ENCODE measurements at places on chromosomes 3 and 15.

- no peak for DNase-seq
Observed at GRCh38 chr3:114376516-114377185, 82.8 kb downstream of the TIGIT start.

- DNase-seq: no peak
Observed at GRCh38 chr3:182632077-182632393, 161.3 kb upstream of the ATP11B start.

DNA sequence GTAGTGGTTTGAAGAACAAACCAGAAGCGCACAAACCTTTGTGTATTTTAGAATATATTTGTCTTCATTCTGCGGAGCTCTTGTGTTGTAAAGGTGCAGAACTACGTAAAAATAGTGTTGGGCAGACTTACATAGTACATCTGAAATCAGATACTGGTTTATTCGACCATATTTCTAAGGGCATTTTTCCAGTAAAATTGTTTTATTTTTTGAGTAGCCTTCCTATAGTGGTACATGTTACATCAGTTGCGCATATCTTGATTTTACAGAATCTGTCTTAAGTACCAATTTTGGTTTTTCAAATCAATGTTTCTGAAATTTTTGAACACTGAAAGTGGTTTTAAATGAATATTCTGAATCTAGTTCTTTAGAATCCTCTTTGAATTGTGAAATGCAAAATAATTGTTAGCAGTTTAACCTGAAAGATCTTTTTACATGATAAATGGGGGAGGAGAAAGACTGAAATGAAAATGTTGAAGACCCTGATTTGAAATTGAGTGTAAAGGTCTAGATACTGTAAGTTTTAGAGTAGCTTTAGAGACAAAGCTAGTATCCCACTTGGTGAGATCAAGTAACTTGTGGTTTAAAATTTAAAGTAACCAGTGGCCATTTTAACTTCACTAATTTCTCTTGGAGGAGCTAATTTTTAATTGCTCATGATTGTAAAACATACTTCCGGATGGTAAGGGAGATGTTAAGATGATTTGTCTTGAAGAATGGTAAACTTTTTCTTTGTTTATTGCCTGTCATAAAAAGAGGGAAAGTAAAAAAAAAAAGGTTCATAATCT lies 15.5 kb upstream of the CHD2 start:
- no peak for DNase-seq

DNA sequence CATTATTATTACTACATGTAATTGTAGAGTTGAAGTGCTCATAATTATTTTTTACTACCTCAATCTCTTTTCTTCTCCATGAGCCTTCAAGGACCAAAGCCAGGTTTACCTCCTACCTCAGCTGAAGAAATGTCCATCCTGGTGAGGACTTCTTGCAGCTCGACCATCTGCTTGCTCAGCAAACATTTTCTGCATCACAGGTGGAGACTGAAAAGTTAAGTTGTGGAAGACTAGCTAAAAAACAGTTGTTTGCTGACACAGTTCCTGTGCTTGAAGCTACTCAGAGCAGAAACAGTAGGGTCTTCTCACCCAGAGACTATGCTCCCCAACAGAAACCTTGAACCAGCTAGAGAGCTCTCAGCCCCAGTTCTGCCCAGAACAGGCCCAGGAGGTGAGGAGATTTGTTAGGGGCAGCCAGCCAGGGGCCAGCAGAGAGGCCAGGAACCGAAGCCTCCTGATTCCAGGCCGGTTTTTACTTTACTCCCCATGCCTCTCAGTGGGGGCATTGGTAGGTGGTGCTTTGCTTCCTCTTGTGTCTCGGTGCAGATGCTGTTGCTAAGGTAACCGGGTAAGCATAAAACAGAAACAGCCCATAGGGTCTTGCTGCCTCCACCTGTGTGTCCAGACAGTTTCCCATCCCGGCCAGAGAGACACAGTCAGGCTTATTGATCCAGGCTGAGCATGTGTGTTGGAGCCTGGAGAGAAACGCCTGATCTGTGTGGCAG lies 54.9 kb downstream of the CCNL1 start:
- DNase-seq: no peak

GRCh38 chr15:40695469-40695890 lies 506 bp downstream of the RAD51 start:
- no peak for DNase-seq

- DNase-seq: no peak
Observed at GRCh38 chr3:196049653-196050052, 32.2 kb downstream of the TFRC start.
